Activated CD4-positive, alpha-beta T cell treated with anti-CD3 and anti-CD28 coated beads for 36 hours (primary cell): ENCODE measurements at places on chromosomes 7 and 10. TPM values are rescaled to one million over a fixed set of nuclear protein-coding genes. Genes with fewer than 3 reads are reported as not detected.

DNA sequence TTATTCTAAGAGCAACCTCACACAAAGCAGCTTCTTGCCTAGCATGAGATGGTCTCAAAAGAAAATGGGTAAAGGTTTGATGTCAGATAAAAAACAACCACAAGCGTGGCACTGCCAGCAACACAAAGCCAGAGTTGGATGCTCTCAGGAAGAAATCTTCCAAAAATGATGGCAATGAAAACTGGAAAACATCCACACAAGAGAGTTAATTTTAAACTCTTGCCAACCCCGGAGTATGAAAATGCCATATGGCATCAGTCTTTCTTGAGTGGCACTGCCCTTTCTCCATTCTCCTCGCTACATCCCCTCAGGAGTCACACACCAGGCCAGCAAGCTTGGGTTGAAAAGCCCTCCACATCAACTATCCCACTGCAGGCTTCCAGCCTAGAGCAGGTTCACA is 41.0 kb downstream of the CADPS2 start:
- no peak overlapping the region for H3K4me3 ChIP-seq
- H3K27ac ChIP-seq = no peak overlapping the region

DNA sequence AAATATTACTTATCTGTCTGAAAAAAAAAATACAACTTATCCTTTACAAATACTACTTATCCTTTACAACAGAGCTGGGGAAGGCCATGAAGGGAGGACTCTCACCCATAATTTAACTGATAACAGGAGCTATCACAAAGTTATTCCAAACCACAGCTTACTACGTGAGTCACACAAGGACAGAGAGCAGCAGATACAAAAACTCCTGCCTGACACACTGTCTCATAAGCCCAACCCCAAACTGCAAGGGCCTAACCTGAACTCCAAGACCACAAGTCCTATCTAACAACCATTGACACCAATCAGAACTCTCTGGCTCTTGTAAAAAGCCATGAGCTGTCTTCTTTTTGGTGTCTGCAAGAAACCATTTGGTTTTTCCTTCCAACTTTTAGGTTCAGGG is 28.5 kb upstream of the CXCL12 start:
- H3K27ac ChIP-seq = no peak overlapping the region
- no peak for DNase-seq
- H3K27me3 ChIP-seq = peaks cover 29% of the 10 kb centered on the region
- H3K4me1 ChIP-seq = no peaks in the 10 kb centered on the region
- no peaks in the 10 kb centered on the region for H3K36me3 ChIP-seq

CDK13 gene
- 34.8 TPM for total RNA-seq

CTAGE4 gene
- total RNA-seq = 1.2 TPM

DNA sequence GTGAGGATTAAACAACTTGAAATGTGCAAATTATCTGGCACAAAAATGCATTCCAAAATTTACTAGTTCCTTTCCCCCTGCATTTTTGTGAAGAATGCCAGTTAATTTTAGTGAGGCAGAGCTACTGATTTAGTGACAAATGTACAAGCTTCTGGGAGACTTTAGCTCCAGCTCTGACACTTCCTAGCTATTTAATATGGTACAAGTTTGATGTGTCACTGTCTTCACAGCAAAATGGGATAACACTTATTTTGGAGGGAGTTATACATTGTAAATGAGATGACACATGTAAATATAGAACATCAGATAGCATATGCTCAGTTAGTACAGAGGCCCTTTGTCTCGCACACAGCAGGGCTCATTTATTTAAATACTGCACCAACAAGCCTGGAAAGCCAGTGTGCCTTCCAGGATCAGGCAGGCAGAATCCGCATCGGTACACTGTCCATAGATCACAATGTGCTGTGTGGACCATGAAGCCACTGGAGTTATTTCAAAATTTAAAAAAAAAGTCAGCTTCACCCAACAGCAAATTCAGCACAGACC is 48.7 kb downstream of the ELMO1 start:
- H3K4me1 ChIP-seq = peaks cover 47% of the 10 kb centered on the region
- DNase-seq = no peak
- no peaks in the 10 kb centered on the region for H3K27me3 ChIP-seq
- no peak overlapping the region for H3K27ac ChIP-seq

DNA sequence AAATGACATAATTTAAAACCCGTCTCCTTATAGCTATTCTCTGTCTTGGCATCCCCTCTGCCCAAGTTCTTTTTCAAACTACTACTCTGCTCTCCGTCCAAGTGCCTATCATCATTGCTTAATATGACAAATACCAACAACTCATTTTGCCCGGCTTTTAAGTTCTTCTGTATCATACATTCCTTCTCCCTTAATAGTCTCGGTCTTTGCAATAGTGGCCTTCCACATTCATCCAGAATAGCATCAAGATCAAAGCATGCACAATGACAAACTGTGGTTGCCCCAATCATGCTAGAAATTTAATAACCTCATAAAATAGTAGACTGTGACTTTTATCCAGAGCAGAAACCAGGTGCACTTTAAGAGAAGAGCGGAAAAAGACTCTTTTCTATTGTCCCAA is 198.9 kb downstream of the ETV1 start:
- H3K27me3 ChIP-seq = no peaks in the 10 kb centered on the region
- DNase-seq = no peak
- H3K36me3 ChIP-seq = no peaks in the 10 kb centered on the region
- H3K4me3 ChIP-seq = no peak overlapping the region
- no peak overlapping the region for H3K27ac ChIP-seq

MMP21 gene
- not detected for total RNA-seq

ERVW-1 gene
- not detected for total RNA-seq

GRCh38 chr10:6507311-6507710 is 72.8 kb downstream of the PRKCQ start:
- H3K4me1 ChIP-seq = peaks cover 76% of the 10 kb centered on the region
- peak overlapping the region; percentile 45 for H3K4me3 ChIP-seq
- peak overlapping the region; percentile 94 for H3K27ac ChIP-seq
- H3K27me3 ChIP-seq = no peaks in the 10 kb centered on the region

- H3K4me3 ChIP-seq = no peak overlapping the region
- H3K4me1 ChIP-seq = no peaks in the 10 kb centered on the region
- H3K27me3 ChIP-seq = no peaks in the 10 kb centered on the region
- DNase-seq = no peak
- no peaks in the 10 kb centered on the region for H3K36me3 ChIP-seq
Measured at GRCh38 chr7:28070297-28071055, 110.1 kb downstream of the JAZF1 start.

GRCh38 chr10:85317827-85318226 is 989.4 kb downstream of the CCSER2 start:
- no peaks in the 10 kb centered on the region for H3K36me3 ChIP-seq
- H3K4me3 ChIP-seq = no peak overlapping the region
- no peak overlapping the region for H3K27ac ChIP-seq
- H3K27me3 ChIP-seq = peaks cover 2% of the 10 kb centered on the region

DNA sequence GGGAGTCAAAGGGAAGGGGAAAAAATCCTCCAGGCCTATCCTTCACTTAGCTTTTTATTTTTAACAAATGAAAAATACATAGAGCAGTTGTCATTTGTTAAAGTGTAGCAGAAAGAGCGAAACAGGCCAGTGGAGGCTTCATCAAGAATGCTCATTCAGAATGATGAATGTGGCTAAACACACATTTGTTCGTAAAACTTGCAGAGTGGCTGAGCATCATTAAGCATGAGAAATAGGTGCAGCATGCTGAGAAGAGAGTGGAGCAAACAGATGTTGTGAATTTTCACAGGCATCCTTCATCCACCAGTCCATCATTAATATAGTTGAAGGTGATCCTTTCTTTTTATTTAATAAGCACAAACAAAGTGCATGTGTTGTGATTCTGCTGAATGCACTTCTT is 407.6 kb downstream of the LRMDA start:
- no peak overlapping the region for H3K27ac ChIP-seq
- no peak for DNase-seq
- H3K4me1 ChIP-seq = no peaks in the 10 kb centered on the region
- H3K27me3 ChIP-seq = peaks cover 8% of the 10 kb centered on the region
- no peaks in the 10 kb centered on the region for H3K36me3 ChIP-seq

- H3K27me3 ChIP-seq = peaks cover 3% of the 10 kb centered on the region
- no peaks in the 10 kb centered on the region for H3K36me3 ChIP-seq
- no peak overlapping the region for H3K4me3 ChIP-seq
- H3K27ac ChIP-seq = no peak overlapping the region
- no peaks in the 10 kb centered on the region for H3K4me1 ChIP-seq
Measured at GRCh38 chr7:41769162-41769561, 66.3 kb upstream of the INHBA start.

DNA sequence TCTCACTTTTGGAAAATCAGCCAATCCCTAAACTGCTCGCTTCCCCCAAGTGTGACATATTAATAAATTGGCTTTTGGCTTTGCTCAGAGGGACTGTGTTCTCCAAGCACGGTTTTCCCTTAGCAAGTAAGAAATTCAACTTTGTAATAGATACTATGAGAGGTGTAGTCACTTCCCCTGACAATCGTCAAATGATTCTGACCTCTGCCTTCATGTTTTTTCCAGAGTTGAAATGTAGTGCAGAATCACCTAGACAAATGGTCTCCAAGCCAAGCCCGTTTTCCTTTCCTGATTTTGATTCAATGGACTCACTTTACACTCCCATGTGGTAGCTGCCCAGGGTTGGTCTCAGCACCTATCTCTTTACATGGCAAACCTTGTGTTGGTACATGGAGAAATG is 99.1 kb downstream of the ARL4A start:
- H3K4me1 ChIP-seq = no peaks in the 10 kb centered on the region
- no peaks in the 10 kb centered on the region for H3K36me3 ChIP-seq
- no peak overlapping the region for H3K27ac ChIP-seq
- no peaks in the 10 kb centered on the region for H3K27me3 ChIP-seq
- DNase-seq = no peak

- no peak for DNase-seq
- H3K27ac ChIP-seq = peak overlapping the region; percentile 19
- peaks cover 50% of the 10 kb centered on the region for H3K4me1 ChIP-seq
- peaks cover 83% of the 10 kb centered on the region for H3K36me3 ChIP-seq
- H3K27me3 ChIP-seq = no peaks in the 10 kb centered on the region
- H3K4me3 ChIP-seq = no peak overlapping the region
Measured at GRCh38 chr10:62010366-62010765, 108.9 kb downstream of the ARID5B start.

DNA sequence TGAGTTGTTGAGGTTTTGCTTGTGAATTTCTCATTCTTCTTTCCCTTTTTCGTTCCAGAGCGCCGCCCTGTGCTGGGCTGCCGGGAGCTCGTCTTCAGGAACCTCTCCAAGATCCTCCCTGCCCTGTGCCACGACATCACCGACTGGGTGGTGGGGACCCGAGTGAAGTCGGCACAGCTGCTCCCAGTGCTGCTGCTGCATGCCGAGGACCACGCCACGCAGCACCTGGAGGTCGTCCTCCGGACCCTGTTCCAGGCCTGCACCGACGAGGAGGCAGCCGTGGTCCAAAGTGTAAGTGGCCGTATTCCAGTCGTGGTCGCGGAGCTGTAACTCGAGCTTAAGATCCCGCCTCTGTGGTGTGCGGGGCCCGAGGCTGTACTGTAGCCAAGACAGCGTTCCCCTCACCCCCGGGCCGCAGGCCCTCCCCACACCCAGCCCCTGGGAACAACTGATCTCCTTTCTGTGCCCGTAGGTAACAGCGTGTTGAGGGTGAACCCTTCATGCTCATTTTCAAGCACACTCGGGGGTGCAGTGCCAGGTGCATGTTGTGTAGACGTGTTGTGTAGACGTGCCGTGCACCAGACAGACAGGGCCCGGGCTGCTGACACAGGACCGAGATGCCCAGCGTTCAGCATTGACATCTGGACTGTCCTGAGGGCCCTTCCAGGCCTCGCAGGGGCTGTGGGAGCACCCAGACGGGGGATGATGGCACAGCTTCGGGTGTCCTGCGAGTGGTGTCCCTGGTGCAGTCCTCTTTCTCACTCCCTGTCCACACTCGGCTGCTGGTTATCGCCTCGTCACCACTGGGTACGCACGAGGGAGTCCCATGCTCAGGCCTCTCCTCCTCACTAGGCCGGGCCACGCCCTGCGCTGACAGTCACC is 27.7 kb upstream of the PRKAR1B start:
- H3K36me3 ChIP-seq = peaks cover 44% of the 10 kb centered on the region
- no peak overlapping the region for H3K27ac ChIP-seq
- no peaks in the 10 kb centered on the region for H3K4me1 ChIP-seq
- no peak for DNase-seq

DNA sequence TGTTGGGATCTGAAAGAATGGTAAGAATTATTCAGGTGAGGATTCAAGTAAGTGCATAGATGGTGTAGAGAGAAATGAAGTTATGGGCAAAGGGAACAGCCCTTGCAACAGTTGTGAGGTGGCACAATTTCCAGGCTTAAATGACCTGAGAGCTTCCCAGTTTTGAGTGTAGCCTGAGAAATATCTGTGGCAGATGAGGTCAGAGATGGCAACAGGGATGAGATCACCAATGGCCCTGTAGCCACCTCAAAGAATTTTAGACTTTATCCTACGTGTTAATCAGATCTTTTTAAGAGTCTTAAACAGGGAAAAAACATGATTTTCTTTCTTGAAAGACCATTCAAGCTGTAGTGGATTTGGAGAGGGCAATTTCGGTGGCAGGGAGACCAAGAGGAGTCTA is 1.9 kb upstream of the NRF1 start:
- peak overlapping the region; percentile 90 for H3K4me3 ChIP-seq
- H3K27ac ChIP-seq = peak overlapping the region; percentile 71
- no peaks in the 10 kb centered on the region for H3K27me3 ChIP-seq

DNA sequence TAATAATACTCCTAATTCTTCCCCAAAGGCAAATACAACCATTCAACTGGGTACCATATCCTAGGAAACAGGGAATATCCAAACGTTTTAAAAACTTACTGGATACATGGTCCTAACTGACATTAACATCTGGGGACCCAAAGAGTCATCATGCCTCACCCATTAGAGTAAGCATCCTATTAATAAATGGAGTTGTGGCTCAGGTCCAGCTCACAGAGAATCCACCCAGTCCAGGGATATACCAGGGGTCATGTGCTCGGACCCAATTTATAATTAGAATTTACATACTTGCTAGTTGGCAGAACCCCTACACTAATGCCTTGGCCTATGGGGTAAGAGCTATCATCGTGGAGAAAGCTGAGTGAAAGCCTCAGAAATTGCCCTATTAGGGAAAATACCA is 670.0 kb downstream of the XPNPEP1 start:
- no peaks in the 10 kb centered on the region for H3K36me3 ChIP-seq
- no peak overlapping the region for H3K4me3 ChIP-seq
- H3K4me1 ChIP-seq = no peaks in the 10 kb centered on the region
- no peak overlapping the region for H3K27ac ChIP-seq
